ENCODE measurements at places on chromosomes 13 and 19.

DNA sequence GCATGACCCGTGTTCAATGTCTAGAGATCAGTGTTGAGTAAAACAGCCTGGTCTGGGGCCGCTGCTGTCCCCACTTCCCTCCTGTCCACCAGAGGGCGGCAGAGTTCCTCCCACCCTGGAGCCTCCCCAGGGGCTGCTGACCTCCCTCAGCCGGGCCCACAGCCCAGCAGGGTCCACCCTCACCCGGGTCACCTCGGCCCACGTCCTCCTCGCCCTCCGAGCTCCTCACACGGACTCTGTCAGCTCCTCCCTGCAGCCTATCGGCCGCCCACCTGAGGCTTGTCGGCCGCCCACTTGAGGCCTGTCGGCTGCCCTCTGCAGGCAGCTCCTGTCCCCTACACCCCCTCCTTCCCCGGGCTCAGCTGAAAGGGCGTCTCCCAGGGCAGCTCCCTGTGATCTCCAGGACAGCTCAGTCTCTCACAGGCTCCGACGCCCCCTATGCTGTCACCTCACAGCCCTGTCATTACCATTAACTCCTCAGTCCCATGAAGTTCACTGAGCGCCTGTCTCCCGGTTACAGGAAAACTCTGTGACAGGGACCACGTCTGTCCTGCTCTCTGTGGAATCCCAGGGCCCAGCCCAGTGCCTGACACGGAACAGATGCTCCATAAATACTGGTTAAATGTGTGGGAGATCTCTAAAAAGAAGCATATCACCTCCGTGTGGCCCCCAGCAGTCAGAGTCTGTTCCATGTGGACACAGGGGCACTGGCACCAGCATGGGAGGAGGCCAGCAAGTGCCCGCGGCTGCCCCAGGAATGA, 1.5 kb upstream of the CEACAM5 start:
- peak; percentile 81 for DNase-seq

GRCh38 chr13:52779103-52779502, 39.5 kb upstream of the CNMD start:
- DNase-seq = peak; percentile 25

DNA sequence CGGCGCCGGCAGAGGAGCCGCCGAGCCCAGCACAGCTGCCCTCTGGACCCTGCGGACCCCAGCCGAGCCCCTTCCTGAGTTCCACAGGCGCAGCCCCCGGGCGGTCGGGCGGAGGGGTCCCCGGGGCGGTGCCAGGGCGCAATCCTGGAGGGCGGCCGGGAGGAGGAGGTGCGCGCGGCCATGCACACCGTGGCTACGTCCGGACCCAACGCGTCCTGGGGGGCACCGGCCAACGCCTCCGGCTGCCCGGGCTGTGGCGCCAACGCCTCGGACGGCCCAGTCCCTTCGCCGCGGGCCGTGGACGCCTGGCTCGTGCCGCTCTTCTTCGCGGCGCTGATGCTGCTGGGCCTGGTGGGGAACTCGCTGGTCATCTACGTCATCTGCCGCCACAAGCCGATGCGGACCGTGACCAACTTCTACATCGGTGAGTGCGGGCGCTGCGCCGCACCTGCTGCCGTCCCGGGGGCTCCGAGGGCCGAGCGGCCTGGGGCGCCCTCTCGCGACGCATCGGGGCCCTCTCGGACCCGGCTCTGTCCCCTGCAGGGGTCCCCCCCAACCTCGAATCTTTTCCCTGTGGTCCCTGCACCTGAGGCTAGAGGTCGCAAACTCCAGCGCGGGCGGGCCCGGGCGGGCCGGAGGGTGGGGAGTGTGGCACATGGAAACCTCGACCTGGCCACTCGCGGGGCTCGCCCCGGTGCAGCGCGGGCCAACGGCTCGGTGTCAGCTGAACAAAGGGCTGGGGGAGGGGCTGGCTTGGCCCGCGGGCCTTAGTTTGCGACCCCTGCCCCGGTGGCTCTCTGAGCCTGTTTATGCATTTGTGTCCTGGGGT, at the start of gene KISS1R:
KISS1R (plus strand) TSS at position 11 of the 829 bp plus-strand sequence; CDS start at position 181, 170 bp downstream.
- DNase-seq = peak; percentile 83

DNA sequence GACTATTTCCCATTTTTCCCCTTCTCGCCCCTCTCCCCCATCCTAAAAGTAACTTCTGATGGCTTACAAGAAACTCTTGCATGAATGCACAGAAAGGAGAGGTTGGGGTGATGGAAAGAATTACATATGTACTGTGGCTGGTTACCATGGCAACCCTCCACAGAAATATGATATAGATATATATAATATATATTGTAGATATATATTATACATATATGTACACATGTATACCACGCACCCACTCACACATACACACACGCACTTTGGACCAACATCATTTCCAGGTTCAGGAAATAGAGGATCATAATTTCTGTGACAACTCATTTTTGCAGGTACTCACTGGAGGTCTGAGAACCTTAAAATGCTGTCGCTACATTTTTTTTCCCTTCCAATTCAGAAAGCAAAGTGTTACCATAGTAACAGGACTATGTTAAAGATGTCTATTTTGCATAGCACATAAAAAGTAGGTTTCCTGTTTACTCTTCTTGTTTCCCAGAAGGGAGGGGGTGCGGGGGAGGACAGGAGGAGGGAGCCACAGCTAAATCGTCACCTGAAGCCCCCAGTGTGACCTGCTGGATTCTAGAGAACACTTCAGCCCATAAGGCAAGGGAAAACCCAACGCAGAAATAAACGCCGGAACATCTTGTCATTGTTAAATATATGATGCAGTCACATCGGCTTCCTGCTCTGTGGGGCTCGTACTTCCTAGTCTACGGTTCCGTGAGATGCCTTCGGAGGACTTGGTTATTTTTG, 44.7 kb downstream of the EFNB2 start:
- DNase-seq = no peak

GRCh38 chr19:49718511-49718910, 27.6 kb downstream of the CPT1C start:
- DNase-seq = peak; percentile 50

GRCh38 chr13:105952233-105952972, 583.1 kb downstream of the EFNB2 start:
- DNase-seq = no peak

DNA sequence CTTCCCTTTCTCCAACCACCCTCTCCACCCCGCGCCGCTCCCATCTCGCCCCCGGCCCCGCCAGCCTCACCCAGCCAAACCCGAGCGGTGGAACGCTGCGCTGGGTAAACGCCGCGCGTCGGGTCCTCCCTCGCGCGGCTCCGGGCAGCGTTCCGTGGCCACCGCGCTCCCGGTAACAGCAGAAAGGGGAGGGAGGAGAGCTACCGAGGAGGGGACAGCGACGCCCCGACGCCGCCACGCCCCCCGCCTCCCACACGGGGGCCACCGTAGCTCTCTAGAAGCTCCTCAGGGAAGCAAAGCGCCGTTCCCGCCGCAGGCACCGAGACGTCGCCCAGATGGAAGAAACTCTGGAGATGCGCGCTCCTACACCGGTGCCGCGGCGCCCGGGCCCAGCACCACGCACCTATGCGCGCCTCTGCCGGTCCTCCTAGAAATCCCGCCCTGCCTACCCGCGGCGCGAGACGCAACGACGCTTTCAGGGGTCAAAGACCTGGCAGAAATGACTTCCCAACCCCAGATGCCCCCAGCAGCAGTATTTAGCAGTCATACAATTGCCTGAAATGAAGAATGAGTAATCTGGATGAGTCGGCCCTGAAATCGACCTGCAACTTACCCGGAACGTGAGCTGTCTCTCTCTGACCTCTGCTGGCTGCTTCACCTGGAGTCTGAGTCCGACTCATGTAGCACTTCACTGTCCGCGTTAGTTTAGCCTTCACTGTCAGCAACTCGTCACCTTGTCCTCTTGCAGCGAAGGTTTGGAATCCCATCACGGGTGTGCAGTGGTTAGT, at the start of gene RUBCNL:
RUBCNL (minus strand) TSS at position 189 of the 788 bp plus-strand sequence. CDS start 14,777 bp downstream, outside the sequence.
- DNase-seq = peak; percentile 82

DNA sequence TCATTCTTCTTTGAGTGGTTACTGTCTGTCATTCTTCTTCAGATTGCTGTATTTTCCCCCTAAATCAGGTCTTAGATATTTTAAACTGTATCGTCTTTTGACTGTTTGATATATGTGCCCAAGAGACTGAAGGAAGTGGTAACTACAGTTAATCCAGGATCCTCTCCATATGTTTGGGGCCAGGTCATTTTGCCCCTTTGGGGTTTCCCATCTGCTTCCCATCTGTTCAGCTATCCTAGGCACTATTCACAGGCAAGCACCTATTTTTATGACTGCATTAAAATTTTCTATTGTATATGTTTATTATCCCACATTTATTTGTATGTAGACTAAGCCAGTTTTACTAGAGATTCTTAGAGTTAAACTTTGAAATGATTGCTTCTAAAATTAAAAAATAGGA, 244.2 kb downstream of the PCCA start:
- no peak for DNase-seq

- no peak for DNase-seq
Measured at GRCh38 chr13:106836186-106836802, 268.4 kb upstream of the ARGLU1 start.

DNA sequence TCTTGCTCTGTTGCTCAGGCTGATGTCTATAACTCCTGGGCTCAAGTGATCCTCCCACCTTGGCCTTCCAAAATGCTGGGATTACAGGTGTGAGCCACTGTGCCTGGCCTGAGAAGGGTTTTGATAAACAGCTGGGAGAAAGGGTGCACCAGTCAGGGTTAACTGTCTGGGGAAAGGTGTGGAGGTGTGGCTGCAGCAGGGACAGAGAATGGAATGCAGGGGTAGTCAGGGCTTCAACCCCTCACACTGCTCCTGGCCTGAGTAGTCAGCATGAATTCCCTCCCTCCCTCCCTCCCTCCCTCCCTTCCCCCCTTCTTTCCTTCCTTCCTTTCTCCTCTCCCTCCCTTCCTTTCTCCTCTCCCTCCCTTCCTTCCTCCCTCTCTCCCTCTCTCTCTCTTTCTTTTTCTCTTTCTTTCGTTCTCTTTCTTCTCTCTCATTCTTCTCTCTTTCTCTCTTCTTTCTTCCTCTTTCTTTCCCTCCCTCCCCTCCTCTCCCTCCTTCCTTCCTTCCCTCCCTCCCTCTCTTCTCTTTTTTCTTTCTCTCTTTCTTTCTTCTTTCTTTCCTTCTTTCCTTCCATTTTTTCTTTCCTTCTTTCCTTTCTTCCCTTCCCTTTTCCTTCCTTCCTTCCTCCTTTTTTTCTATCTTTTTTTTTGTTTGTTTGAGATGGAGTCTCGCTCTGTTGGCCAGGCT, 16.0 kb downstream of the MYO1F start:
- DNase-seq = peak; percentile 61

GRCh38 chr13:69912630-69913029, 195.0 kb upstream of the ATXN8OS start:
- peak; percentile 27 for DNase-seq

- DNase-seq = no peak
Measured at GRCh38 chr13:100362781-100363180, 225.8 kb downstream of the GGACT start.

DNA sequence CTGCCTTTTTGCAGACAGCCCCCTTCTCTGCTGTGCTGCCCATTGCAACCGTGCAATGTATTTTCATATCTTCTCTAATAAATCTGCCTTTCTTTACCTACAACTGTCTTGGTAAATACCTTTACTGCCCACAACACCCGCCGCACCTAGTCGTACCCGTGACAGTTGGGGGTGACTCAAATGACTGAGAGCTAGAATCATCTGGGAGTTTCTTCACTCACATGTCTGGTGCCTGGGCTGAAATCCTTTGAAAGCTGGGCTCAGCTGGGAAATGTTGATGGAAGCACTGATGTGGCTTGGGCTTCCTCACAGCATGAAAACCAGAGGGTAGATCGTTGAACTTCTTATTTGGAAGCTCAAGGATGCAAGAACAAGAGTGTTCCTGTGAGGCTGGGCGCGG, 2.8 kb upstream of the PNMA8A start:
- no peak for DNase-seq

DNA sequence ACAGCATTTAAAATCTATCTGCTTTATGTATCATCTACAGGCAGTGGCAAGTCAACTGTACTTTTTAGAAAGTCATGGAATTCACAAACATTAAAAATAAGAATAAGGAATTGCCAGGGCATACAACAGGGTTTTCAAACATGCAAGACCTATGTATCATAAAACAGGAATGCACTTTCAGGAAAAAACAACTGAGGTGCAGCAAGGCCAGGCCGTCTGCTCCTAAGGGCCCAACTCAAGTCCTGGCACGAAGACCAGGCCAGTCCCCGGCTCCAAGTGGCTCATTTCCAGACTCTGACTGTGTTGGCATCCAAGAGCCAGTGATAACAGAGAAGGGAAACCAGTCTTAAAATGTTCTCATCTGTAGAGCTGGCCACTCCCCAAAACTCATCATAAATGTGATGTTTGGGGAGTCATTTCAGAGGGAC, 7.1 kb downstream of the RFX2 start:
- no peak for DNase-seq

DNA sequence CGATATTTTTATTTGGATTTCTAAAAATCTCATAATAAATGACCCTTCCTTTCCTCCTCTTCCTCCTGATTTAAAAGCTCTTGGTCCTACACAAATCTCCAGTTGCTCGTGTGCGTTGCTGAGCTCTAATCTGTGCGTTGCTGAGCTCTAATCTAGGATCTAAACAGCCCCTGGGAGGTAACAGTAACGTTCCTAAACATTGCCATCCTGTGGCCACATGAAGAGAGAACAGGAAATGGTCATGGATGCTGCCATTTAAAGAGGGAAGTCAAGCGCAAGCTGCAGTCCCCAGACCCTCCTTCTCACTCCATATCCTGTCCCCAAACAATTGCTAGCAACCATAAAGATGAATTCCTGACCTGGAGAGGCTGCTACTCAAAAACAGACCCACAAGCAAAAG, 170.8 kb downstream of the NUFIP1 start:
- peak; percentile 93 for DNase-seq

DNA sequence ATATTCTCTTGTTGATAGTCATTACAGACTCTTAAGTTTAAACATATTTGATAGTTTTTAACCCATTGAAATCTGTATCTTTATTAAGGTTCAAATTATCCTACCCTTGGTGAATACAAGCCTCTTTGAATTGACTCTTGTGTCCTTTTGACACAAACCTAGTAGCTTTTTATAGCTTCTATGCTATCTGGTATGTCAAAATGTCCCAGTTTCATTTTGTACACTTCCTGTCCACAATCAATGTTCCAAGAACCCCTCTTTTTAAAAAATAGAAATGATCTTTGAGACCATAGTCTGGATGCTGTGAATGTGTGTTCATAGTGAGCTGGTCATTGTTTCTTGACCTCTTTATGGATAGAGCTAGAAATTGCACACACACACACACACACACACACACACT, 39.2 kb upstream of the FGF14 start:
- no peak for DNase-seq

GRCh38 chr13:29771247-29771646, 79.2 kb downstream of the UBL3 start:
- DNase-seq = peak; percentile 35

GRCh38 chr19:28934631-28935030, 278.3 kb downstream of the UQCRFS1 start:
- DNase-seq = no peak

DNA sequence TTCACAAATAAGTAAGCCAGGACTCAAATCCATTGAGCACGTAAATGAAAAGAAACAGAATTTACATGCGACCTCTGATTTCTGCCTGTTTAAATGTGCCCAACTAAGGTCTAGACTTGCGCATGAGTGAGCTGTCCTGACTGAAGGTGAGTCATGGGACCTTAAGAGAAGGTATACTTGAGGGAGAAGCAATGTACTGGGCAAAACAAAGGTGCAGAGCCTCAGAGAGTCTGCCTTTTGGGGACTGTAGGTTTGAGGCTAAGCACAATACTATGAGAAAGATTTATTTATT, 45.8 kb downstream of the UFM1 start:
- DNase-seq = peak; percentile 25
